Smooth muscle cell of the umbilical artery (primary cell): ENCODE measurements at places on chromosomes 16 and 17. TPM values are rescaled to one million over a fixed set of nuclear protein-coding genes. Genes with fewer than 3 reads are reported as not detected.

The PRAC1 gene
- total RNA-seq = not detected in 2 replicates

The C17orf100 gene
- 0.55 and 0.59 TPM in 2 replicates for total RNA-seq

The ABCC6 gene
- 0.18 and 0.59 TPM in 2 replicates for total RNA-seq

The PVALEF gene
- total RNA-seq = not detected in 2 replicates

The KRT25 gene
- not detected in 2 replicates for total RNA-seq

The VTN gene
- total RNA-seq = 3.4 and 51.4 TPM in 2 replicates
